ENCODE measurements at places on chromosomes 12 and 14.

GRCh38 chr12:113347-113746 lies 46.8 kb downstream of the IQSEC3 start:
- no peak for DNase-seq

GRCh38 chr12:76936275-76937193 lies 57.7 kb upstream of the CSRP2 start:
- no peak for DNase-seq

DNA sequence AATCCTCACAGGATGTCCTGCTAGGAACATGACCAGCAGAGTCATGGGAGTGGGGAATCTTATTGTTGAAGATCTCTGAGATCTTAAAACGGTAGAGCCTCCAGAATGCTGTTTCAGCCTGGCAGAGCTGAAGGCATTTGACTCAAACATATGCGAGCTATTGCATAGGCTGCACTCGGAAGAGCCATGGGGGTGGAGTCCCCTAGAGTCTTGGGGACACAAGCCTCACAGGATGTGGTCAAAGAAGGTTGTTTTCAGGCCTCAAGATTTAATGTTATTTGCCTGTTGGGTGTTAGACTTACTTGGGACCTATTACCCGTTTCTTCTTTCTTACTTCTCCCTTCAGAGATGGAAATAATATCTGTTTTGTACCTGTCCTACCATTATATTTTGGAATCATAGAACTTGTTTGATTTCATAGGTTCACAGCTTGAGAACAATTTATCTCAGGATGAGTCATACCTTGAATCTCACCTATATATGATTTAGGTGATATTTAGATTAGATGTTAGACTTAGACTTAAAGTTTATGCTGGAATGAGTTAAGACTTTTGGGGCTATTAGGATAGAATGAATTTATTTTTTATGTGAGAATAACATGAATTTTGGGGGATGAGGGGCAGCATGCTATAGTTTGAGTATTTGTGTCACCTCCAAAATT lies 172.2 kb upstream of the ATP2B1 start:
- peak; percentile 54 for DNase-seq

DNA sequence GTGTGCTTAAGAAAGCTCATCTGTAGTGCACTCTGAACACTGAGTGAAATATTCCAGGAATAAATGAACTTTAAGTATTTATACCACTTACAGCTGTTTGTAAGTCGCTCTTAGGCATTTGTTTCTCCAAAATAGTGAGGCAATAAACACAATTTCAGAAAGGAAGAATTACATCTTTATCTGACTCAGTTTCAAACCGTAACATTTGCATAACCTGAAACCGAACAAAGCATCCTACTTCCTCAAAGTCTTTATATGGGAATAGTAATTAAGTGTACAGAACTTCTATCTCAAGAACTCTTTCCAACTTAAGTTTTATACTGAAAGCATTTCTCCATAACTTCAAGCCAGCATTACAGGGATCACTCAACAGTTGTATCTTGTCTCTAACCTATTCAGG lies 58.4 kb downstream of the SOX5 start:
- no peak for DNase-seq

GRCh38 chr12:102513272-102513671 lies 32.9 kb upstream of the IGF1 start:
- no peak for DNase-seq

GRCh38 chr14:50476134-50476533 lies 56.2 kb downstream of the MAP4K5 start:
- no peak for DNase-seq

DNA sequence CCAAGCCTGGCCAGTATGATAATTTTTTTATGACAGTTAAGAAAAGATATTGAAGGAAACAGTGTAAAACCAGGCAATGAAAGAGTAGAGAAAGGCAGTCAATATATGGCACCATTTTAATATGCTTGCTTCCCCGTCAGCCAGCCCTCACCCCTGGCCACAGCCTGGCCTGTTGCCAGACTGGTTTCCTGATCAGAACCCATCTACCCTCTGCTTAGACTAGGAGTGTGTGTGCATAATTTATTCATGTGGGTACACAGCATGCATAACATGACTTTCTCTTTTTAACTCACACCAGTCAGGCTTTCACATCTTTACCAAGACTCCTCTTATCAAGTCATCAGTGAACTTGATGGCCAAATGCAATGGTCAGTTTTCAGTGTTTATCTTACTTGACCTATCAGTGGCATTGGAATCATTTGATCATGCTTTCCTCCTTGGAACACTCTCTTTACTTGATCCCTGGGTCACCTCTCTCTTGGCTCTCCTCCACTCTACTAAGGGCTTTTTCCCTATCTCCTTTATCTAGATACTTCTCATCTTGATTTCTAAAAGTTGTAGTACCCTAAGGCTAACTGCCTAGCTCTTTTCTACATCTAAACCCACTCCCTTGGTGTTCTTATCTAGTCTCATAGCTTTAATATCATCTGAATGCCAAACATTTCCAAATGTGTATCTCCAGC lies 10.0 kb upstream of the GPR19 start:
- DNase-seq, result peak; percentile 72

- DNase-seq, result no peak
Observed at GRCh38 chr14:23514644-23514957, 37.0 kb downstream of the ZFHX2 start.

DNA sequence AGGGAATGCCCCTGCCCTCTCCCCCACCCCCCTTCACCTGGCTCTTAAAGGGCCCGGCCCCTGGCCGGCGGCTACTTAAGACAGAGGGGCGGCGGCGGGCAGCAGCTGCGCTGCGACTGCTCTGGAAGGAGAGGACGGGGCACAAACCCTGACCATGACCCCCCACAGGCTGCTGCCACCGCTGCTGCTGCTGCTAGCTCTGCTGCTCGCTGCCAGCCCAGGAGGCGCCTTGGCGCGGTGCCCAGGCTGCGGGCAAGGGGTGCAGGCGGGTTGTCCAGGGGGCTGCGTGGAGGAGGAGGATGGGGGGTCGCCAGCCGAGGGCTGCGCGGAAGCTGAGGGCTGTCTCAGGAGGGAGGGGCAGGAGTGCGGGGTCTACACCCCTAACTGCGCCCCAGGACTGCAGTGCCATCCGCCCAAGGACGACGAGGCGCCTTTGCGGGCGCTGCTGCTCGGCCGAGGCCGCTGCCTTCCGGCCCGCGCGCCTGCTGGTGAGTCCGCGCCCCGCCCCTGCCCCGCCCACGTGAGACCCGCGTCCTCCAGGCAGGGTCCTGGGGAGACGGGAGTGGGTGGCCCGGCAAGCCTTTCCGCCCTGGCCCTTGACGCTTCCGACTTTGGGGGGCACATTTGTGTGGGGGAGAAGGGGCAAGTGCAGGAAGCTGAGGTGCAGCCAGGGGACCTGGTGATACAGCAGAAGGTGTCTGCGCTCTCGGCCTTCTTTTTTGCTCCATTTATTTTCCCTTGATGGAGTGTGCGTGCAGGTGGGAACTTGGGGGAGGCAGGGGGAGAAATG lies at the start of gene IGFBP6:
Gene IGFBP6, plus strand, starts transcription at position 104 of the 790 bp plus-strand sequence. Its CDS starts 51 bp downstream, at position 155.
- DNase-seq, result peak; percentile 54

DNA sequence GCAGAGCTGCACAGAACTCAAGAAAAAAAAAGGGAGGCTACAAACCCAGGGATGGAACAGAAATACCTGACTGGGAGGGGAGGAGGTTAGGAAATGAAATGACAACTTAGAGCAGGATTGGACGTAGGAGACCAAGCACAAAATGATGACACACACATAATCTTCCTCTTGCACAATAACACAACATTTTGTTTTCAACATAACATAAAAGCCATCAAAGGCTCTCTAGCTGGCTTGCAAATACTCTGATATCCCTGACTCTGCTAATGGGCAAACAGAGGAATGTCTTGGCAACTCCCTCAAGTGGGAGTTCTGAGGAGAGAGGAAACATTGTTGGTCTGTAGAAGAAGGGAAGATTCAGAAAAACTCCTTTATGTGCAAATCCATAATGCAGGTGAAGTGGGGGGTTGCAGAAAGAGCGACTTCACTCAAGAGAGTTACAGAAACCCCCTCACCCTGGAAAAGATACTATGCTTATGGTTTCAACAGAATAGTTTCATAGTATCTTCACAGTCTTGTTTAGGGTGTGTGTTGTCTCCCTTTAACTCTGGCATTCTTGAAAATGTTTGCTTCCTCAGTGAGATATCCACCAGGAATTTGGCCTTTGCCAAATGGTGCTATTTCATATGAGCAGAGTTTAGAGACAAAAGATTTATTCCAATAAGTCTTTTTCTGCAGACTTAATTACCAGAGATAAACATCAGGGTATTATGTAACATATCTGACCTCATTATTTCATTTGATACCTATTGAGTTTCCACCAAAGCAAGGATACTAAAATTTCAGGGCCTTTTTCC lies 43.8 kb upstream of the LTBP2 start:
- DNase-seq, result no peak

GRCh38 chr12:69239922-69240630 lies 707 bp downstream of the CPSF6 start:
- DNase-seq, result peak; percentile 52

GRCh38 chr12:18853570-18854366 lies 115.8 kb downstream of the CAPZA3 start:
- no peak for DNase-seq
